ENCODE measurements at places on chromosomes 3 and 15.

- no peak for DNase-seq
These were observed 561.9 kb upstream of the TGFBR2 start for GRCh38 chr3:30044515-30044914.

DNA sequence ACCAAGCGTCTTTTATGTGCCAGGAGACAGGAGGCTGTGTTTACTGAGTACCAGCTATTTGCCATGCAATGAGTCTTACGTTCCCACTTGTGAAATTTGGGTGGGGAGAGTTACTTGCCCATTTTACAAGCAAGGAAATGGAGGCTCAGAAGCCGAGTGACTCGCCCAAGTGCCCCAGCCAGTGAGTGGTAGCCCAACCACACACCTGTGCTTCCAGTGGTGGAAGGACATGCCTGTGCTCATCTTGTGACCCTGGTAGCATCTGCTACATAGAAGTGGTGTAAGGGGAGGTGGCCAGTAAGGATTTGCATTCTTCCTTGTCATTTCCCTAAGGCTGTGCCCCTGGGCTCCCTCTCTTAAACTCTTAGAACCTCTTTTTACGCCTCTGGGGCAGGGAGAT, 49.3 kb downstream of the FBLN2 start:
- no peak for DNase-seq

DNA sequence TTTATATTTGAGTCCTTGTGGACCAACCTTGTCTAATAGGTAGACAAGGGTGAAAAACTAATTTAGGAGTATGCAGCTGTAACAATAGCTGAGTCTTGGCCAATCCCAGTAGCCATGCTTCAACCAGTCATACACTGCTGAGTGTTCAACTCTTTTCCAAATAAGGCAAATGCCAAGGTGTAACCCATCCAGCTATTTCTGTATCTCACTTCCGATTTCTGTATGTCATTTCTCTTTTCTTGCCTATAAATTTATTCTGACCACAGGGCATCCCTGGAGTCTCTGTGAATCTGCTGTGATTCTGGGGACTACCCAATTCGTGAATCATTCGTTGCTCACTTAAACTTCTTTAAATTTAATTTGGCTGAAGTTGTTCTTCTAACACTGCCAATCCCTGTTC, 93.2 kb downstream of the MAGI1 start:
- no peak for DNase-seq

GRCh38 chr3:194261581-194262063, 89.5 kb downstream of the CPN2 start:
- no peak for DNase-seq

GRCh38 chr15:67480741-67481140, 40.2 kb upstream of the C15orf61 start:
- no peak for DNase-seq

GRCh38 chr3:58047826-58048225, 39.6 kb downstream of the FLNB start:
- DNase-seq = no peak

DNA sequence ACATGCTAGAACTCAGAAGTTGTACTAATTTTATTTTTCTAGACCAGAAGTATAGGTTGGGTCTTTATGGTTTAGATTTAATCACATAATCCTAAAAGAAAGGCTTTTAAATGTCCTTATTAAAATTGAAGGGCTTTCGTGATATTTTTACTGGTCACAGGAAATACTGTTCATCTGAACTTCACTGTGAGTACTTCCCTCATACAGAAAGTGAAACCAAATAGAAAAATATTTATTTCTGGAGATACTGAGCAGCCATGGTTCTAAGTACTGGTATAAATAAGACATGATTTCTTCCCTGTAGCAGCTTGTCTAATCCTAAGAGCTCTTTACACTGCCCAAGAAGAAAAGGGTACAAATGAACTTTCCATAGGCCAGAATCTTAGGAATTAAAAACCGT, 2.0 kb downstream of the SNRK start:
- peak; percentile 51 for DNase-seq

DNA sequence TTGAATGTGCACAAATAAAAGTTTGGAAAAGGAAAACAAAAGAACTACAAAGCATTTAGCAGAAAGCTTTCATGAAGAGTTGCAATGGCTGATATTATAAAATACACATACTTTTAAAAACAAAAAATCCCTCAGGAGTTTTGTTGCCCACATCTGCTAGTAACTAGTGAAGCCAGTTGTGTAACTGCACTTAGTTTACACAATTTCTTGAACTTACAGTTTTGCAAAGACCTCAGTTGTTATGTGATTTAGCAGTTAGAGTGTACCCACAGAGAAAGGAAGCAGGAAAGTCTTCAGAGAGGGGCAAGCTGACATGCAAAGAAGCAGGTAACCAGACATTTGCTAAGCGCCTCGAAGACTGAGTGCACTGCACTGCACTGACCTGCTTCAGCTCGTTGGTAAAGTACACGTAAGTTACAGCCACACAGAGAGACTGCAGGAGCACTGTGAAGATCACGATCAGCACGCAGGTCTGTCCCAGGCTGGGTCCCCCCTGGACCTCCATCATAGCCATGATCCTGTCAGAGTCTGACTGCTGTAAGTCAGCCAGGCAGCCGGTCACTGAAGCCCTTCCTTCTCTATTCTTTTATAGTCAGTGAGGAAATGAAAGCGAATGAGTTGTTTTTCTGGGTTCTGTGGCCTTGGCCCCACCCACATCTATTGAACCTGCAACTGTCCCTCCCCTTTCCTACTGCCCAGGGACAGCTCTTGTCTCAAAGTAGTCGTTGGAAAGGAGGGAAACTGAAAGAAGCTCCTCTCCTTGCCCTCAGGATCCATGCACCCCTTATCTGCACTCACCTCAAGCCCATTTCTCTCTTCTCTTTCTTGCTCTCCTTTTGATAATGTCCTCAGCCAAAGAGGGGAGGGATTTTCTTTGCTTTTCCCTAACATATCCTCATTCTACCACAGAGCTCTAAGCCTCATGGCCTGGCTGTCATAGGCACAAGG, at the start of gene TNFSF10:
TSS of gene TNFSF10 (minus strand) at position 560 of the 948 bp plus-strand sequence. CDS start at position 514, 46 bp downstream.
- peak; percentile 81 for DNase-seq

DNA sequence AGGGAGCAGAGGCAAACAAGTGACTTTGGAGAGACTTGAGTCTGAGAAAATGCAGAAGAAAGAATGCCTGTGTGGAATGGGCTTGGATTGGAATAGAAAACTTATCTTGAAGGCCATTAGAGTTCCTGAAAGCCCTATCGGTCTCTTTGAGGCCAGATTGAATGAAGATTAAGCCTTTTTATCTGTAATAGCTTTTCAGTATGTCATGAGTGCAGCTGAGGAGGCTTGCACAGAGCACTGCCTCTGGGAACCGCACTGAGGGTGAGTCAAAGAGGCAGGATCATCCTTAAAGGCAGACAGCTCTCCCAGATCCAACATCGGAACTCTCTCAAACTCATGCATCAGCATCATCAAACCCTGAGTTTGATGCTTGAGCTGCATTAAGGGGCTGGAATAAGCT, 515.2 kb downstream of the NTRK3 start:
- DNase-seq = no peak

DNA sequence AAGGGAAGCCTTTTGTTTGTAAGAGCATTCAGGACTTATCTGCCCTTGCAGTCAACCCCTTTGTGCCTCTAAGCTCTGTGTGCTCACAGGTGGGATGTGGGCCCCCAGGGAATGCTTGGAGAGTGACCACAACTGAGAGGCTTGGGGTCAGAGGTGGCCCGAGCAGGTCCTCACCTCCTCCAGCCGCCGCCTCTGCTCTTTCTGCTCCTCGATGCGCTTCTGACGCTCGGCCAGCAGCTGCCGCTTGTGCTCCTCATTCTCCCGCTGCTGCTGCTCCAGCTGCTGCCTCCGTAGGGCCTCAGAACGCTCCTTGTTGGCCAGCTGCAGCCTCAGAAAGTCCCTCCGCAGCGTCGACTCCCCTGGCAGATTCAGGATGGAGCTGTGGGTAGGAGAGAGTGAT, 130.8 kb upstream of the SLC2A2 start:
- DNase-seq = no peak

- peak; percentile 36 for DNase-seq
These were observed 224.8 kb downstream of the FAM43A start for GRCh38 chr3:194910414-194910984.

- peak; percentile 55 for DNase-seq
These were observed 40.5 kb upstream of the XIRP1 start for GRCh38 chr3:39232859-39233258.
